Hematopoietic multipotent progenitor cell treated with erythropoietin and hydrocortisone succinate and interleukin-3 and kit ligand, for 8 days (in vitro differentiated cells): ENCODE measurements at places on chromosomes 16 and 17.
A peak's percentile ranks its signal among the peaks of the same experiment; 100 is the strongest.

- no peak for DNase-seq
Observed at GRCh38 chr16:59699786-59700185, 965.7 kb upstream of the GOT2 start.

DNA sequence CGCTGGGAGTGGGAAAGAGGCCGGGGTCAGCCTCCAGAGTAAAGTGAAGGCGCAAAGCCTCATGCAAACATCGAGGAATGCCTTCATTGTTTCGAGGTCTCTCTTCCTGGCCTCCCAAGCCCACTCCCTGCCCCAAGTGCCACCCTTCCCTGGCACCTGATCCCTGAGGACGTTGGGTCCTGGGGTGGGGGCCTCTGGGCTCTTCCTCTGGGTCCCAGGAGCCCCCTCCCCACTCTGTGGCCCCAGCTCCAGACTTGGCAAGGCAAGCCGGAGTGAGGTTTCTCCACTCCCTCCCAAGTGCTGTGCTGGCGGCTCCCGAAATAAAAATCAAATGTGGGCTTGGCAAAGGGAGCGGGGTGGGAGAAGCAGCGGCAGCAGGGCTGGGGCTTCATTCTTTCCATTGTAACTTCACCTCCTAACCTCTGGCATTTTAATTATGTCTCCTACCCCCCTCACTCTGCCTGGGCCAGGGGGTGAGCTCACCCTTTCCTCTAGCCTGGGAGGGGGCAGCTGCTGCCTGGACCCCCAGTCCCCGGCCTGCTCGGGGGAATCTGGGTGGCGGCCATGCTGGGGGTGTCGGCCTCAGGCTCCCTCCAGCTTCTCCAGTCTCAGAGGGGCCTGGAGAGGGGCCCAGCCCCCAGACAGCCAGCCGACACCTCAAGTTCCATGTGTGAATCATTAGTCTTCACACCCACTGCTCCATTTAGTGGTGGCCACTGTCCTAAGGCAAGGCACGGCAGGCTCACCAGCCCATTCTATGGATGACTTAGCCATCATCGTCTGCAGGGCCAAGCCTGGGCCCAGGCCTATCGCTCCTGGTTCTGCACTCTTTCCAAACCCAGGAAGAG, 14.6 kb upstream of the TMEM92 start:
- DNase-seq: no peak

- peak; percentile 23 for DNase-seq
Observed at GRCh38 chr17:2943981-2944380, 119.4 kb downstream of the OR1D5 start.

- no peak for DNase-seq
Observed at GRCh38 chr17:79531191-79532095, 79.4 kb downstream of the RBFOX3 start.

GRCh38 chr17:81328978-81329926, 34.1 kb upstream of the SLC38A10 start:
- DNase-seq: no peak

DNA sequence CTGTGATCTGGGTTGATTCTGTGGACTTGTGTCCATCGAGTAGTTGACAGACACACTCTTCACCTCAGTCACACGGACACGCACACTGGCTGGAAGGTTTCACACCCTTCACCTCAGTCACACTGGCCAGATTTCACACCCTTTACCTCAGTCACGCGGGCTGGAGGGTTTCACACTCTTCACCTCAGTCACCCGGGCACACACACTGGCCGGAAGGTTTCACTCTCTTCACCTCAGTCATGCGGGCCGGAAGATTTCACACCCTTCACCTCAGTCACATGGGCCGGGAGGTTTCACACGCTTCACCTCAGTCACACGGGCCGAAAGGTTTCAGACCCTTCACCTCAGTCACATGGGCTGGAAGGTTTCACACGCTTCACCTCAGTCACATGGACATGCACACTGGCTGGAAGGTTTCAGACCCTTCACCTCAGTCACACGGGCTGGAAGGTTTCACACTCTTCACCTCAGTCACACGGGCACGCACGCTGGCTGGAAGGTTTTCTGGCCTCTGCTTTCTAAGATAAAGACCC, 96.2 kb downstream of the PGS1 start:
- DNase-seq: no peak

DNA sequence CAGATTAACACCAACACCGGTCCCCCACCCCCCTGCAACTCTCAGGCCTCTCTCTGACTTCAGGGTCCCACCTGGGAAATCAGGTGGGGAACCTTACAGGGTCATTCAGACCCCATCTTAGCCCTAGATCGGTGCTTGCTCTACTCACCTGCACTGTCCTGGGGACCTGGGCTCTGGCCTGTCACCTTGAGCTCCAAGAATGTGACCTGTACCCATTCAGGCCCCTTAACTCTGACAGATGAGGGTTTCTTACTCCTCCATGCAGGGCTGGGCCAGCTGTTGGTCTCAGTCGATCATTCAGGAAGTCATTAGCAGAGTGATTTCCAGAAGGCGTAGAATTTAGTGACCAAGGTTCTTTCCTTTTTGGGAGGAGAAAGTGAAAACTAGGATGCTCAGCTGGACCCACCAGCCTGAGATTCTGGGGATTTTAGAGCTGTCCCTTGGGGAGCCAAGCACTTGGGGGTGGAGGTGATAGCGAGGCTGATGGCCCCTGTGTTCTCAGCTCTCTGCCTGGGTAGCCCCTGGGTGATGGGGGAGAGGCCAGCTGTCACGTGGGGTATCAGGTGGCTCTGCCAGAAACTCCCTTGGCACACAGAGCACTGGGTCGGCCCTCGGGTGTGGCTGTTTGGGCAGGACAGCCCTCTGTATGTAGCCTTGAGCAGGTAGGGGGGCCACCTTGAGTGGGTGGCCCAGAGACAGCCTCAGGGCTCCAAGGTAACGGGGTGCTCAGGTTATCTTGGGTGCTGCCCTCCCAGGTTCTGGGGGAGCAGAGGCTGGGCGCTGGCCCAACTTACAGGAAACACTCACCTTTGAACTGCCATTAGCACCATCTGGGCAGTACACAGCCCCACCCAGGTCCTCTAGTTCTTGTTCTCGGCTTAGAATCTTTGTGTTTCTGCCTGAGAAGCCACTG, 724 bp downstream of the MVP start:
- DNase-seq: no peak

- DNase-seq: no peak
Observed at GRCh38 chr17:28147017-28147416, 104.5 kb downstream of the NLK start.

GRCh38 chr17:40456396-40456951, 13.2 kb downstream of the IGFBP4 start:
- no peak for DNase-seq

GRCh38 chr16:66843191-66843590, 1.0 kb upstream of the CA7 start:
- DNase-seq: no peak

DNA sequence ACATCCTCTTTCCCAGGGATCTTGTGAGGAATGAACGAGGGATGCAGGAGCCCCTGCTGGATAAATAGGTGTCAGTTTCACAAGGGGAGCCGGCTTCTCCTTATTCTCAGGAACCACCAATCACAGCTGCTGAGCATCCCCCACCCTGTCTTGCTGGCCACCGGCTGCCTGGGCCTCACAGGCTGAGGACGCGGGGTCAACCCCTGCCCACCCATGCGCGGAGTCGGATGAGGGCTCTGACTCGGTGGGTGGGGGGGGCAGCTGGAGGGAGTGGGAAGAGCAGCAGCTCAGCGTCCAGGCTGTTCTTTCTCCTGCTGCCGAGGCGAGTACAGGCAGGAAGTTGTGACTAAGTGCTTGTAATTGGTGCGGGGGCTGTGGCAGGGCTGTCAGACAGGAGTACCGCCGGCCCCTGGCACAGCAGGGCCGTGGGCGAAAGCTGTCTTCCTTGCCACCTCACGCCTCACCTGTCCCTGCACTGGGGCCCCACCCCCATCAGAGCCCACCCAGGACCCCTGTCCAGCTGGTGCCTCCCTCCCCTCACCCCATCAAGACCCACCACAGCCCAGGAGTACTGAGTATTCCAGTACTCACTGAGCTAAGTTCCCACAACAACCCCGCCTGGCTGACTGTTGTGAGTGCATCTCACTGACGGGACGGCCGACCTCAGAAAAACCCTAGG, 11.0 kb upstream of the DPEP1 start:
- no peak for DNase-seq
